ENCODE measurements at places on chromosomes 1 and 21.

GRCh38 chr1:16612332-16613172 is 812 bp downstream of the NBPF1 start:
- peak; percentile 58 for DNase-seq

- DNase-seq = no peak
Measured at GRCh38 chr1:106755682-106756406, 300.6 kb upstream of the PRMT6 start.

DNA sequence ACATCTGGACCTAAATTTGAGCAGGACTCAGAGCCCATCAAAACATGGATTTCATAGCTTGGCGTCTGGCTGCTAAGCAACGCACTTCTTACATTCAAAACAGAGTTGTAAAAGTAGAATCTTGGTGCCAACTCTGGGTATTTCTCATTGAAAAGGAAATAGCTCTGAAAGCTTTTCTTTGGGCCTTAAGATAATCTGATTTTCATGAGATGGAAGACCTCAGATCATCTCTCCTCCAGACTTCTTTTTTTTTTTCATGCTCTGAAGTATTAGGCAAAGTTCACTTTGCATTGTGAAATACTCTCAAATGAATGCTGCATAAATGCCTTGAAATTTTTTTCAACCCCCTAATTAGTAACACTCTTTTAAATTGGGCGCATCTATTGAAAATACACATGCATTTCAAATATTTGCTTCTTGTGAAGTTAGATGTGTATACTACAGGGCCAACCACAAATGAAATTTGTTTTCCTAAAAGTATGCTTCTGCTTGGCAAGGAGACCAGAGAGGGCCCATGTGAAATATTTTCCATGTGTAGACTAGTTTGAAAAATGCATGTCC is 4.2 kb downstream of the ADAMTS5 start:
- no peak for DNase-seq

DNA sequence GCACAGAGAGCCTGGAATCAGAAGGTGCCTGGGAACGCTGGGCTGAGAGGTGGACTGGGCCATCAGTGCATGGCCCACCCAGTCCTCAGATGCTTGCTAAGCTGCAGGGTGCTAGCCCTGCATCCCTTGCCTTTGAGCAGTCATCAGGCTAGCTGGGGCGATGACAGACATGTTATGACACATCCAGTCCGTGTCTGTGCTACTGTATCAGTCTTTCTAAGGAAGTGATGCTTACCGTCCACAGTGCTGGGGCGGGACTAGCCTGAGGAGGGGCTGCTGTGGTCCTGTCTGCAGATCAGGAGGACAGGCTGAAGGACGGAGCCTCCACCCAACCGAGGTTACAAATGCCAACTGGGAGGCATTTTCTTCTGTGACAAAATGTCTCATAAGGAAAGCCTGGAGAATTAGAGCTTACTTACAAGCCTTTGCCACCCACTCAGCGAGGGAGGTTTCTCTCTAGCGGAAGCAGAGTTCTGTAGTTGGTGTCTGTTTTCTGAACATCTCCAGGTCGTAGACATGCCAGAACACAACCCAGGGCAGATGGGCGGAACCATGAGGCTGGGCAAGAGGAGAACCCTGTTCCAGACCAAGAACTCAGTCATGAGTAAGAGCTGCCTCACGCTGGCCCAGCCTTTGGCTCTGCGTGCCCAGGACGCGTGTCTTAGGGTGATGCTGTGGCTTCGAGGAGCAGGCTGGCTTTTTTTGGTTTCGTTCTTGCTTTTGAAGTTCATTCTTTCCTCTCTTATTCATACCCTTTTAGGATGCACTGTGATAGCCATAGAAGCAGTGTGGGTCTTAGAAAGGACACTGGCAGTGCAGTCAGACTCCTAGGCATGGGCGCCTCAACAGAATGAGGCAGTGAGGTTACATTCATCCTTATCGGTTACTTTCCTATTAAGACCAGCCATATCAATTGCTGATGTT is 14.3 kb downstream of the SLFNL1 start:
- no peak for DNase-seq

- DNase-seq = no peak
Measured at GRCh38 chr1:161792740-161793139, 26.6 kb downstream of the ATF6 start.

GRCh38 chr1:216884614-216885229 is 161.5 kb upstream of the ESRRG start:
- DNase-seq = no peak

GRCh38 chr1:41783189-41783639 is 135.5 kb downstream of the HIVEP3 start:
- no peak for DNase-seq

DNA sequence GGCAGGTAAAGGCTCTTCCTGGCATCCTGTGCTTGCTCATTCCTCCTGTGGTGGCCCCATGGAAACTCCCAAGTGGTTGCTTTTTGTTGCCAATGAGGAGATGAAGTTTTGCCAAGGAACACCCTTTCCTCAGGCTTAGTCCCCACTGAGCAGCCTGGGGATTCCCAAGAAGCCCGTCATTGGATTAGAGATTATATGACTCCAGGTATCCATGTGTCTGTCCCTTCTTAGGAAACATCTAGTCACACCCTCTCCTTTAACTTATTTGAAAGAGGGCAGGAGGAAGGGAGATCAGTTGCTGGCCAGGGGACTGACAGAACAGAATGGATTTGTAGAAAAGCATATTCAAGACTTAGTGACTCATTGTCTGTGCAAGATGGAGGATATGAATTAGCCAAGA is 3.8 kb upstream of the LCE3A start:
- DNase-seq = no peak

- no peak for DNase-seq
Measured at GRCh38 chr1:218456444-218456843, 111.3 kb downstream of the TGFB2 start.

- no peak for DNase-seq
Measured at GRCh38 chr1:147504801-147505311, 36.4 kb upstream of the BCL9 start.

DNA sequence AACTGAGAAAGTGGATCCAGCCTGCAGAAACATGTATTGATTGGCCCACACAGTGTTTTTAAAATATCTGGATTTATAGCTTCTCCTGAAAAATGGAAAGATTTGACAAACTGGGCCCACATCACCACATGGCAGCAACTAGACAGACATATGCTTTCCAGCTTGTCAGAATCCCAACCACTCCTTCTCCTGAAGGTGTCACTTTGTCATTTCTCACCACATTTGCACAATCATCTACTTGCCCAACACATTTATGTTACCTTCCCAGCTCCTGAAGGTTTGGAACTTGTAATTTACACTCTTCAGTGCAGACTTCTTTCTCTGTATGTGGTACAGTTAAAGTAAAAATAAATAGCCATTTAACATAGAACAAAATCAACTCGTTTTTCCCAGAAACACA is 126.1 kb upstream of the KIAA1614 start:
- no peak for DNase-seq

DNA sequence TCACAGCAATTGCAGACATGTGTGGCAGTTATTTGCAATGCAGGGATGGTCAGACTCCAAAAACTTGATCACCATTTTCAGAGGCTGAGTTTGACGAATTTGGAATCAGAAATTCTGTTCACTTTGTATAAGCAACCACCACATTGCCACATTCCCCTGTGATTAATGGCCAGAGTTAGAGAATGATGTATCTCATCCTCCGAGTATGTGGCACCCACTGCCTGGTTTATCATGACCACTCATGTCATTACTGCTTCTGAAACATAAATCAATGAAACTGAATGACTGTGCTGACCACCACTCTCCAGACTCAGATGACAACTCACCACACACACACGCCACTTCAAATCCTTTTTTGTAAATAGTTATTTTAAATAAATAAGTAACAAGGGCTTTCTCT is 66.6 kb upstream of the CACHD1 start:
- no peak for DNase-seq

DNA sequence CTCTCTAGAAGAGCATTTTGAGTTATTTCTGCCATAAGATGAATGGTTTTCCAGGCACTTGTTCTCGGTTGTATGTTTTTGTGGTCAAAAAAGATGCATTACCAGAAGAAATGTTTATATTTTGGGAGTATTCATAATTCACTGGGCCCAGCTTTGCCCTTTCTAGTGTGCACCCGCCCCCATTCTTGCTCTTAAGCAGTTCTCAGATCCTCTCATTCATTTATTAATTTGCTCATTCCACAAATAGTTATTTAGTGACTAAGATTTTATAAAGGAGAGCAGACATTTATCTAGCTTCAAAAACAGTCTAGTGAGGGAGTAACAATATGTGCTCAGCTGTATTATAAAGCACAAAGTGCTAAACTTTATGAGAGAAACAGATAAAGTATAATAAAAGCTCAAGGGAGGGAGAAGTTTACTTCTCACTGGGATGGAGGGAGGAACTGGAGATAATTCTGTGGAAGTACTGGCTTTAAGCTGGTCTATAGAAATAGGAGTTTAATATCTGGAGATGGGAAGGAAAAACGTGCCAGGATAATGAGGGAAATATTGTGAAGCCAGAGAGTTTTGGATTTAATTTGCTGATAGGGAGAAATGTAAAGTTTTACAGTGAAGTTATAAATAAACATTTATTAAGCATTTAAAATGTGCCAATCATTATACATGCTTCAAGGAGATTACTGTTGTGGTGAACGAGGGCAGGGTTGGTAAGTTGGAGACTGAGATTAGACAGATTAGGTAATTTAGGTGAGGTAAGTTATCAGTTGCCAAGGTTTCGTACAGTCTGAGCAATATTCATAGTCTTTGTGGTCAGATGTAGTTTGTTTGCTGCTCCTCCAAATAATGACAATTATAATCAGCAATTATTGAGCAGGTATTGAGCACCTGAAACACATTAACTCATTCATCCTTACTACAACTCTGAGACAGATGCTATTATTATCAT is 9.1 kb upstream of the MACF1 start:
- DNase-seq = no peak

GRCh38 chr1:15445390-15446122 is 7.3 kb downstream of the CTRC start:
- no peak for DNase-seq

- no peak for DNase-seq
Measured at GRCh38 chr1:243731301-243731891, 118.6 kb downstream of the AKT3 start.

DNA sequence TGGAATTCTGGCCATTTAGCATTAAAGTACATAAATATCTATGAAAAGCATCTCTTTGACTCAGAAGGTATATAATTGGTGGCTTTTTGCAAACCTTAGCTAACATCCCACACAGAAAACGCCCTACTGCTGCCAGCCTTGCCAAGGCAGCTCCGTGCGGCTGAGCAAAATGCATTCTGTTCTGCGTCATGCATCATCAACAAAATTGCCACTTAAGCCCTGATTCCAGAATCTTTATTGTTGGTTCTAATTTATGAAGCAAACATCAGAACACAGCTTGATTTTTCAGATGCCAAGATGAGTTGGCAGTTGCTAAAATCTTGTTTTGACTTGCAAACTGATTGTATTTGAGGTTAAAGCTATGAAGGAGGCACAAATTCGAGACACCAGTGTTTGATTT is 314.9 kb upstream of the DEPDC1 start:
- no peak for DNase-seq

GRCh38 chr1:15186846-15187151 is 33.3 kb downstream of the TMEM51 start:
- DNase-seq = no peak

GRCh38 chr1:162305969-162306368 is 70.7 kb downstream of the SPATA46 start:
- DNase-seq = no peak

DNA sequence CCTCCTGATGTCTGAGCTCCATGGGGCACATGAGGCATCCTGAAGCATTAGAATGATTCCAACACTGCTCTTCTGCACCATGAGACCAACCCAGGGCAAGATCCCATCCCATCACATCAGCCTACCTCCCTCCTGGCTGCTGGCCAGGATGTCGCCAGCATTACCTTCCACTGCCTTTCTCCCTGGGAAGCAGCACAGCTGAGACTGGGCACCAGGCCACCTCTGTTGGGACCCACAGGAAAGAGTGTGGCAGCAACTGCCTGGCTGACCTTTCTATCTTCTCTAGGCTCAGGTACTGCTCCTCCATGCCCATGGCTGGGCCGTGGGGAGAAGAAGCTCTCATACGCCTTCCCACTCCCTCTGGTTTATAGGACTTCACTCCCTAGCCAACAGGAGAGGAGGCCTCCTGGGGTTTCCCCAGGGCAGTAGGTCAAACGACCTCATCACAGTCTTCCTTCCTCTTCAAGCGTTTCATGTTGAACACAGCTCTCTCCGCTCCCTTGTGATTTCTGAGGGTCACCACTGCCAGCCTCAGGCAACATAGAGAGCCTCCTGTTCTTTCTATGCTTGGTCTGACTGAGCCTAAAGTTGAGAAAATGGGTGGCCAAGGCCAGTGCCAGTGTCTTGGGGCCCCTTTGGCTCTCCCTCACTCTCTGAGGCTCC is 11.1 kb upstream of the RASSF5 start:
- no peak for DNase-seq

DNA sequence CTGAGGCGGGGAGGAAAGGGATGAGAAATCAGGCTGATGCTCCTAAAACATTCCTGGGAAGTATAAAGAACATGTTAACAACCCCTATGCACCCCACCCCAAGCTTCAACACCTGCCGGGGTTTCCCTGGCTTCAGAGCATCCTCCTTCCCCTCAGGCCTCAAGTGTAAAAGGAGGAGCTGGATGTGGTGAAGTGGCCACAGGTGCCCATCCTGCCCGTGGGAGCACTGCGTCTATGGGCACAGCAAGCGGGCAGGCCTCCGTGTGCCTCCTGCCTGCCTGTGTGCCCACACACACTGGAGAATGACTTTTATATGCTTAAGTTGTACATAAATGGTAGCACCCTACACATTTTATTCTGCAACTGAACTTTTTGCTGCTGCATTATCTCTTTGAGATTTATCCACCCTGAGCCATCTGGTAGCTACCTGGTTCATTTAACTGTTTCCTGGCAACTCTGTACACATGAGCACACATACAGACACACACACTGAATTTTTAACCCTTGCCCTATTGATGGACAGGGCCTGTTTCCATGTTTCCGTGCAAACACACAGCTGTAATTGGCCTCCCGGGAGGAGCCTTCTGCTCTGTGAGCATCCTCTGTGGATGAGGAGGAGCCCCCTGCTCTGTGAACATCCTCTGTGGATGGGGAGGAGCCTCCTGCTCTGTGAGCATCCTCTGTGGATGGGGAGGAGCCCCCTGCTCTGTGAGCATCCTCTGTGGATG is 13.4 kb upstream of the FTCD start:
- DNase-seq = no peak

GRCh38 chr1:174954671-174955669 is 44.8 kb upstream of the CACYBP start:
- no peak for DNase-seq

GRCh38 chr21:28444111-28444510 is 548.6 kb downstream of the LTN1 start:
- DNase-seq = no peak

DNA sequence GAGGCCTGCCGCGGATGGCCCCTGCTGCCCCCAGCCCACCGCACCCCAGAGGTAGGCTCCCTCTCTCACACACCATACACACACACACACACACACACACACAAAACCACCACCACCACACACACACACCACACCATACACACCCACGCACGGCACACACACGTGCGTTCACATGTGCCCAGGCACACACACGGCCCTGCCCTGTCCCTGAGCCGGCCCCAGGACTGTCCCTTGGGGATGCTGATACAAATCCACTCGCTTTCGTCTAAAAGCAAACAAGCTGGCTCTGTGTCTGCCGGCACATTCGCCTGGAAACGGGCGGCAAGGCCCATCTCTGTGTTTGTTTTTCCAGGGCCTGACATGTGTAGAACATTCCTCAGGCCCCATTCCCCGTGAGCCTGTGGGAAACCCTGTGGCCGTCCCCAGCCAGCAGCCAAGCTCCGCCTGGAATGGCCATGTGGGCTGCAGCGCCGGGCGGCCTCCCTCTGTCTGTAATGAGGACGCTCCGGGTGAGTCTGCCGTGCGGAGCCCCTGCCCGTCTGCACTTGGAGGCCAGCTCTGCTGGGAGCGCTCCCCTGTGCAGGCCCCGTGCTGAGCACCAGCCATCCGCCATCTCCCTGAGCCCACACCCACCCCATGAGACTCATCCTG is 67.4 kb downstream of the DMRTB1 start:
- no peak for DNase-seq

Measured in activated T-cell treated with anti-CD3 and anti-CD28 coated beads, Interleukin-2, amount 50 U/mL, for 1 hour (primary cell).